Stimulated activated naive CD8-positive, alpha-beta T cell treated with anti-CD3 and anti-CD28 coated beads, Interleukin-15, Interleukin-2, amounts not matched to agents 100 U/mL and 50 U/mL, for 24 hours (primary cell): ENCODE measurements at places on chromosomes 6 and 20.

DNA sequence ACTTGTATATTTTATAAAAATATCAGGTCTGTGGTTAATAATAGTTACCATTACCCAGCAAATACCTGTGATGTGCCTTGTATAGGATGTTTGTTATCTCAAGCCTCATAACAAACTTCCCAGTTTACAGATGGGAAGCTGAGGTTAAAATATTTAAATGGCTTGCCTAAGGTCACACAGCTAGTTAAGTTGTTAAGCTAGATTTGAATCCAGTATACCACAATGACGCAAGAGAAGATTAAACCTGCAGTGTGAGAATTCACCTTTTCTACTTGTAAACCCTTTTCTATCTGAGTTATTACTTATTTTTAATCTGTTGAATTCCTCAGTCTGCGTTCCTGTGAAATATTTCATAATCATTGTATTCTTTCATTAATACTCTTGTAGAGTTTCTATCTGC is 4.9 kb downstream of the DSP start:
- DNase-seq = no peak

GRCh38 chr20:38674765-38675133 is 49.5 kb upstream of the SLC32A1 start:
- no peak for DNase-seq

DNA sequence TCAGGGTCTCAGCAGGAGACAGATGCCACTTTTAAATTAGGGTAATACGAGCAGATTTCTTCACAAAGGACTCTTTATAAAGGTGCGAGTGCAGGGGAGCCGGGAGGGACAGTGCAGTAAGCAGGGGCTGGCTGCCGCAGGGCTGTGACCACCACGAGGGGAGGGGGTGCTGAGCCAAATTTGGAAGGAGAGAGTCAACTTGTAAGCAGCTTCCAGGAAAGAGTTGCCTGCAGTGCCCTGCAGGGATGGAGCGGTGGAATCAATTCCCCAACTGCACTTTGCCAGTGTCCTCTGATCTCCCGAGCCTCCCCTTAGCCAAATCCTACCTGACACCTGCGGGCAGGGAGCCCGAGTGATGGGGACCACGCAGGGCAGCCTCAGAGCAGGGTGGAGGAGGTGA is 13.9 kb upstream of the CCDC167 start:
- DNase-seq = no peak

GRCh38 chr6:100099189-100100074 is 105.4 kb upstream of the MCHR2 start:
- no peak for DNase-seq

DNA sequence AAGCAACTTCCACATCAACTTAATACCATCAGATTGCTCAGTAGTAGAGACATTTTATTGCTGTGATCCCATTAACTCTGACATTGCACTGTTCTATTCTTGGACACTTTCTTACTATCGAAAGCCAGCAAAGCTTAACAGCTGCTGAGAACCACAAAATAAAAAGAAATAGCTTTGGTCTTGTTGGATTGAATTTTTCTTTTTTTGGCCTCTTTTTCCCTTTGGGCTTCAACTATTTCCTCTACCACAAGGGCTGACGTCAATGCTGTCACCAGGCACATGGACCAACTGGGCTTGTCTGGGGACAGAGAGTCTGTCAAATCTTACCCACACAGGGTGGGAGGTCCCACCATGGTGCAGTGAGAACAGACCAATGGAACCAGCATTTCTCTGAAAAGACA is 63.4 kb upstream of the ENPP5 start:
- no peak for DNase-seq

DNA sequence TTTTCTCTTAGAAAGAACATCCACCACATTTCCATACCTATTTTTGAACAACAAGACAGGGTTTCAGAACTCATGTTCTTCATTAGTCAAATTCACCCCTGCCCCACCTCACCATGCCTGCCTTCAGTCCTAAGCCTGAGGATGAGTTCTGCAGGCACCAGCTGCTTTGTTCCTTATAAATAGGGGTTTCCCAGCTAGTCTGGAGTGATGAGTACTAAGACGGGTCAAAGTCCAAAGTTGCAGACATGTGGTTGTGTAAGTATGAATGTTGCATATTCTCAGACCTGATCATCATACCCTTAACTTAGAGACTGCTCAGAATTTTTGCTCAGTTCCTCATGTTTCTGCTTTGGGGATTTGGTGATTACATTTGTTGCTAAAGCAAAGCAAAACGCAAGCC is 257.7 kb upstream of the CDYL start:
- no peak for DNase-seq

DNA sequence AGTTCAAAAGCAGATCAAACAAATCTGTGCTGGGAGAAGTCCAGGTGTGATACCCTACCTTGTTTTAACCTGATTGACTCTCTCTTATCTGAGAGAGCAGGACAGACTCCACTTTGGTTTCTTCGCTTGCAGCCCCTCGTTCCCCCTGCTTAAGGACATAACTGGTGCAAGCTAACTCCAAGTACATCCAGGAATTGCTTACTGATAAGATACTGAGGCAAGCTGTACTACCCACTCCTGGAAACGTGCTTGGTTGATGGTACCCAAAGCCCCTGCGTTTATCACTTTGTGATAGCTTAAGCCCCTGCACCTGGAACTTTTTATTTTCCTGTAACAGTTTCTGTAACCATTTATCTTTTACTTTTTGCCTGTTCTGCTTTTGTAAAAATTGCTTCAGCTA is 157.0 kb upstream of the OLIG3 start:
- no peak for DNase-seq
